ENCODE measurements at places on chromosomes 11 and 22.

DNA sequence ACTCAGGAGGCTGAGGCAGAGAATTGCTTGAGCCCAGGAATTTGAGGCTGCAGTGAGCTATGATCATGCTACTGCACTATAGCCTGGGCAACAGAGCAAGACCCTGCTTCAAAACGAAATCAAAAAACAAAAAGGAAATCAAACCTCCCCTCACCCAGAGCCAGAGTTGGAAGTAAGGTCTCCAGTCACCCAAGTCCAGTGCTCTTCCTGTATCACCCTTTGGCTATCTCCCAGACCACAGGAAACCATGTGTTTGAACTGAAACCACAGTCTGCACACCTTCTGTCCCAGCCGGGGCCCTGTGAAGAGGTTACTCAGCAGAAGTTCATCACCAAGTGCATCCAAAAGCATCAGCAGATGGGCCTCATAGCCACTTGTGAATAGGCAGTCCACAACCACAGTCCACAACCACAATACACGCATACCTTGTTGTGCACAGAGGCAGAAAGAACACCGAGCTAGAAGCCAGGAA is 4.6 kb downstream of the MYH9 start:
- peak; percentile 76 for DNase-seq

GRCh38 chr11:96238563-96239135 is 104.3 kb downstream of the MAML2 start:
- DNase-seq: no peak

GRCh38 chr22:50734343-50734771 is 3.6 kb upstream of the ACR start:
- no peak for DNase-seq

GRCh38 chr11:1852271-1852876 is 510 bp upstream of the LSP1 start:
- DNase-seq: no peak

- DNase-seq: no peak
These were observed 84.1 kb downstream of the PARVA start for GRCh38 chr11:12461516-12461915.

GRCh38 chr11:11787305-11788062 is 54.3 kb upstream of the USP47 start:
- peak; percentile 74 for DNase-seq

- peak; percentile 52 for DNase-seq
These were observed 122.4 kb downstream of the WT1 start for GRCh38 chr11:32312865-32313403.

Data from activated T-cell treated with anti-CD3 and anti-CD28 coated beads, Interleukin-2, amount 50 U/mL, for 48 hours (primary cell).